Stimulated activated CD8-positive, alpha-beta memory T cell treated with anti-CD3 and anti-CD28 coated beads, Interleukin-4, amount 100 ng/mL, for 1 hour (primary cell): ENCODE measurements at places on chromosomes 11 and 22.

DNA sequence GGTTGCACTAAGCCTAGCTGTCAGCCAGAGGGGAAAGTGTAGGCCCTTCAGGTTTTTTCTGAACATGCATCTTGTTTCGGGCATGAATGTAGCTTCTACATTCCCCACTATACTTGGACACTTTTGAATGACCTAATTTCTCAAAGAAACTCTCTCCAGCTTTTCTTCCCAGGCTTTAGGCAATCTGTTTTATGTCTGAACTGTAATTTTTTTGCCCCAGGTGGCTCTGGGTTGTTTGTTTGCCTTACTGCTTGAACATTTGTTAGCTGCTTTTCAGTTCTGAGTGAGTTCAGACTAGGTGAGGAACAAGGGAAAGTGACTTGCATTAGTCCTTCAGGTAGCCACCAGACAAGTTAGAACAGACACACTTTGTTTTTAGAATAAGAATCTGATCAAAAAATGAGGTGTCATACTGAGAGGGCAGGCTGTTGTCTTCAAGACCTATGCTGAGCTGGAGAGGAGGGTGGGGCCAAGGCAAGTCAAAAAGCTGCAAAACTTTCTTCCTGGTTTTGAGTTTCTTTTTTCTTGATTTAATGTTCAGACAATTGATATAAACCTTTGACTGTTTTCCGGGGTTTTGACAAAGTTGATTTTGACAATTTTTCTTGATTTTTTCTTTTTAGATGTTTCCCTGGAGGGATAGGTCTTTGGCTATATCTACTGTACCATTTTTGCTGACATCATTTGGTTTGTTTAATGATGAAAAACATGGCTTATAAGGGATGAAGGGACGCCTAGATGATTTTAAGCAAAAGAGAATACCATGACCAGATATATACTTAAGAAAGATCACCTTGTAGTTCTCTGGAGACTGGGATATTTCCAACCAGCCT is 182.8 kb downstream of the WNT11 start:
- no peak for DNase-seq

DNA sequence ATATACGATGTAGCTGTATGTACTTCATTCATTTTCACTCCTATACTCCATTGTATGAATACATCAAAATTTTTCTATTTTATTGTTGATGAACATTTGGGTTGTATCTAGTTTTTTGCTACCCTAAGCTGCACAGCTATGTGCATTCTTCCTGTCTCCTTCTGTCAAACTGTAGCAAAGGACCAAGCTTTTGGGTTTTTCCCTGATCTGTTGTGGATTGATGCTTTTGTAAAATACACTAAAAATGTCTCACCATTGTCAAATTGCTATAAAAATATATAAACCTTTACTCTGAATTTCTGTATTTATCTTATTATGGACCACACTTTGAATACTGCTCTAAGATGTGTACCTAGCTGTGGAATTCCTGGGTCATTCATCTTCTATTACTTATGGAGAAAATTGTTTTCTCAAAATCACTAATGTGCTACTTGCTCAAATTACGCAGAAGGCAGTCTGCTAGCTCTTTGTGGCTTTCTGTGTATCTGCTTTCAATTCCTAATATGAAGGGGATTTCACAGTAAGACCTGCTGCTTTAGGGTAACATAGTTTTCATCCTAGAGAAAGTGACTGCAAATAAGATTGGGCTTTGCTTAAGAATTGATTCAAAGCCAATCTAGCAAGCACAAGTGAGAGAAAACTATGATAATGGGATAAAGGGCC is 123.4 kb downstream of the CYP2R1 start:
- no peak for DNase-seq

GRCh38 chr11:10322401-10322800 is 17.5 kb downstream of the ADM start:
- DNase-seq = no peak

- no peak for DNase-seq
Observed at GRCh38 chr11:72430741-72431570, 3.4 kb downstream of the CLPB start.

- no peak for DNase-seq
Observed at GRCh38 chr11:57483562-57483918, 23.2 kb downstream of the RTN4RL2 start.

GRCh38 chr11:59558270-59558643 is 46.9 kb downstream of the OR4D9 start:
- no peak for DNase-seq

- no peak for DNase-seq
Observed at GRCh38 chr22:18987765-18988164, 51.7 kb upstream of the PRODH start.

DNA sequence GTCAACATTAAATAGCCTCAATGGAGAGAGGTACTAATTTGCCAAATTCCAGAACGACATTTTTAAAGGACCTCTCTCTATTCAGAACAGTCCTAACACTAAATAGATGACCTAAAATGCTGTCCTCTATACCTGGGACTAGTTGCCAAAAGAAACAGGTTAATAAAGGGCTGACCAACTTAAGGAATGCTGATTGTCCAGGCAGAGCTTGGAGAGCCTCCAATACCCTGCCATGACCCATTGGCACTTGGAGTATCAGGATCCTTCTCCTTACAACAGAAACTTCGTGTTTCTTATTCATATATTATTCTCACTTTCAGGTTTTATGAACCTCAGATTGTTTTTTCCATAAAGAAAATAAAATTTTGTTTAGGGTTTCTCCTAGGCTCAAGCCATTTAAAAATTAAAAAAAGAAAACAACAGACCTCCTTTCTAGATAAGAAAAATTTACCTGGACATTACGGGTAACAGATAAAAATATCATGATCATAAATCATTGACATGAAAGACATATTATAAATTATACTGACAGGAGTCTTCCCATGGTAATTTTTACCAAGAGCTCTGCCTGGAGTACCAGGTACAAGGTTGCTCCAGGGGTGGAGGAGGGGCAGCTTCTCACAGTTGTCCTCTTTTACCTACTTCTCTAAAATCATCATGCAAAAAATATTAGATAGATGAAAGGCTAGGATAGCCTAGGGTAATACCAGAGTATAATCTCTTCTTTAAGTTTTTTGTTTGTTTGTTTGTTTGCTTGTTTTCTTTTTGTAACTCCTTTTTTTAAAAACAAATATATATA is 2.0 kb downstream of the LRRC4C start:
- no peak for DNase-seq

DNA sequence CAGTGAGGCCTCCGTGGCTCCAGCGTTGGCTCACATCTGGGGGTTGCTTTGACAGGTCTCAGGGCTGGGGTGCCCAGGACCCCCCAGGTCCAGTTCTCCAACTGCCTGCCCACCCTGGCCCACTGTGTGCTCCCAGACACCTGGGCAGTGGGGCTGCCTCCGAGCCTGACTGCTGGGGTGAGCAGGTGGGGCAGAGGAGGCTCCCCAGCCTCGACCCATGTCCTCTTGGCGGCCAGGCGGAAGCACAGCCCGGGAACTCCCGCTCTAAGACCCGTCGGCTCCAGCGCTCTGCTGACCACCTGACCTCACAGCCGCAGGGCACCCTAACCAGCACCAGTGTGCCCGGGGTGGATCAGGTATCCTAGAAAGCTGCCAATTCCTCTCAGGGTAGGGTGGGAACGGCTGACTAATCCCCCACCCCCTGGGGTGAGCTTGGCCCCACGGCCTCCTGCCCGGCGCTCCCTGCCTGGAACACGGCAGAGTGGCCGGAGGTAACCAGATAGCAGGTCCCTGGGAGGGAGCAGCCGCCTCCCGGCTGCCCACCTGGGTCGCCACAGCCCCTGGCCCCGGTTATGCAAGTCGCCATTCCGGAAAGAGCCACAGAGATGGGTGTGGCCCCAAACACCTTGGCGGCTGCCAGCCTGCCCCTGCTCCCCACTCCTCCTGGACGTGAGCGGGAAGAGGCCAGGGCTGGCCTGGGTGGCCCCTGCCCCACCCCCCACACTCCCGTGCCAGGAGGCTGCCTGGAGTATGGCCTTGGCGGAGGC is 19.2 kb upstream of the MUC5B start:
- DNase-seq = no peak

DNA sequence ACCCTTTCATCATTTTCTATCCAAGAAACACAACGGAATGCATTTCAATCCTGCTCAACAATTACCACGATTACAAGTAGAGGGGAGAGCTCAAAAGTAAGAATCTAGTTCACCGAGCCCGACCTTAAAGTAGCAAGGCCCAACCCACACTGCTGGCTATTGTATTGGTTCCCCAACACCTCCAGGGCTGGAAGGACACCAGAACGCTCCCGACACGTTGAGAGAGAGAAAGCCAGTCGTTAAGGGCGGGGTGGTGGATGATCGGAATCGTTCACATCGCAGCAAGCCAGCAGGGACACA is 690 bp downstream of the CKAP5 start:
- DNase-seq = no peak

DNA sequence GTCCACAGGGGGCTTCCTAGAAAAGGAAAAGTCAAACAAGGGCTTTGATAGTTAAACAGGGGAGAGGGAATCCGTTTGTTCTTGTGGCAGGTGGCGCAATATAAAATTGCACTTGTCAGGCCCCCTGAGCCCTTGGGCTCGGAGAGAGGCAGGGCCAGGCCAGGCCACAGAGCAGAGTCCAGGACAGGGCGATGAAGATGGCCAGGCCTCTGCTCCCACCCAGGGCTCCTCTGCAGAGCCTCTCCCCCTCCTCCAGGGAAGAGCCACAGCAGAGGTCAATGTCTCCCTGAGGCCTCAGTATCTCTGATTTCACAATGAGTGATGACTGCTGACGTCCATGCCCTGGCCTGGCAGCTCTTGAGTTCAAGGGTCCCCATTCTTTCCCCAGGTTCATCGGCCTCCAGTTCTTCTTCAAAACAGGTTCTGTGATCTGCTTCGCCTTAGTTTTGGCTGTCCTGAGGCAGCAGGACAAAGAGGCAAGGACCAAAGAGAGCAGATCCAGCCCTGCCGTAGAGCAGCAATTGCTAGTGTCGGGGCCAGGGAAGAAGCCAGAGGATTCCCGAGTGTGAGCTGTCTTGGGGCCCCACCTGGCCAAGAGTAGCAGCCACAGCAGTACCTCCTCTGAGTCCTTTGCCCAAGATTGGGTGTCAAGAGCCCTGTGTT is 36.4 kb upstream of the TPBGL start:
- no peak for DNase-seq

GRCh38 chr22:30809086-30809485 is 114.4 kb downstream of the OSBP2 start:
- DNase-seq = no peak

- no peak for DNase-seq
Observed at GRCh38 chr22:44705022-44705297, 3.0 kb downstream of the PRR5 start.

DNA sequence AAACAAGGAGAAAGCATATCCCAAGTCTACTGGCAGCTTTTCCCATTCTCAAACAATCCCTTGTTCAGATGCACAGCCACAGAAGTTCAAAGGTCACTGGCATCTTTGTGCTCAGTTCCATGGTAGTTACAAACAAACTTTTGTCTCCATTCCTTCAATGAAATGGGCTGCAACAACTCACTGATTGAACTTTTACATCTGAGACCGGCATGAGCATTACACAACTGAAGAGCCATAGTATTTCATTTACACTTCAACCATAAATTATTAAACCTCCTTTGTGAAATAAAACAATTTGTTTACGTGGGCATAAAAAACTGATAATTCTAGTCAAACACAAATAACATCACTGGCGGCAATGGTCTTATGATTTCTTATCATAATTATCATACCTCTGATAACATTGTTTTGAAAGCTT is 67.8 kb upstream of the ARHGAP32 start:
- no peak for DNase-seq

- DNase-seq = no peak
Observed at GRCh38 chr11:111231836-111232235, 13.7 kb upstream of the POU2AF2 start.

DNA sequence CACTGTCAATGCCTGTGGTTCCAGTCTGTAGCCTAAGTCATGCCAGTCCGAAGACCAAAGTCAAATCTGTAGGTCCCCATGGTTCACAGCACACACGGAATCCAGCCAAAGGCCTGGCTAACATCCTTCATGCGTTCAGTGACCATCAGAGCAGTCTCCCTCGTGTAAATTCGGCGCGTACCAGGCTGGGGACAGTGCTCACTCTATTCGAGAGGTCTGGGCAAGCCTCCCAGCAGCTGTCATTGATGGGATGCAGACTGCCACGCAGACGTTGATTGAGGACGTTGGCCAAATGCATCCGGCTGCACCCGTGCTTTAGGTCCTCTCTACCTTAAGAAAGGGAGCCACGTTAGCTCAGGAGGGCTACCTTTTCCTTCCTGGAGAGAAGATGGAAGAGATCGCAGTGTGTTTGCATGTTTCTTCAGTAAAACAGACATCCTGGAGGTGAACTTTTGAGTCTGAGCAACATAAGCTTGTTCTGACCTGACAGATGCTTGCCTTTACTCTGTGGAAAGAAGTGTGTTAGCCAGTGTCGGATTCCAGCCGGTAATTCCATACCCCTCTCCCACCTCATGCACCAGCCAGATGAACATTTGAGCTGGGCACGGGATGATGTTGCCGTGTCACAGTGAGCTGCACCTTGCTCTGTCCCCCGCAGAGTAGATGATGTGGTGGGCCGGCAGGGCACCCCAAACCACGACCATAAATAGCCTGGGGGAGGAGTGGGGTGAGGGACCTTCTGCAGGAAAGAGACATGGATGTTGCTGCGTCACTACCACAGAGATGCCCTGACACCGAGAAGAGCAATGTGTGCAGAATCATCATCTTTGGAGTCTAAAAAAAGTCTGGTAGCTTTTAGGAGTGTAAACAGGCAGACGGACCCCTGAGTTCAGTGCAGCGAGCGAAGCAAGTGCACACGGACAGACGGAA is 12.2 kb downstream of the CTTN start:
- DNase-seq = no peak

DNA sequence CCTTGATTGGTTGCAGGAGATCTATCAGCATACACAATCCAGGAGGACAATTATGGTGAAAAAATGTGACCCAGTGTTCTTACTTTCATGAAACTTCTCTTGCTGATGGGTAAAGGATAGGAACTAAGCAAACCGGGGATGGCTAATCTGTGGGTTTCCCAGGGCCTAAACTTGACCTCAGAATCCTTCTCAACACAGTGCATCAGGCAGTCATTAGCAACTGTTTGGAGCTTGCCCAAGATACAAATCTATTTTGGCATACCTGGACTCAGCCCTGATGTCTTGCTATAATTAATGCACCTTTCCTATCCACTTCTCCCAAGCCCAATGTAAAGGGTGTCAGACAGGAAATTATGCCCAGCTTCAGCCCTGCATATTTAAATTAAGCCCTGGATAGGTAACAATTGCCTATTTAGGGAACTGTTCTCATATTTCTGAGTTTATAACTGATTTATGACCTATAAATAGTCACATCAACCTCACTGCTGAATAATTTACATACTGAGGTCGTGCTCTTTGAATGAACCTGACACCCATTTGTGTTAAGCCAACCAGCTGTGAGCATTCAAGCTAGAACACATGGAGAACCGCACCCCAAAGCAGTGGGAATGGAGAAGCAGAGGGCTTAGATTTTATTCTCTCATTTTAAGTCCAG is 9.2 kb upstream of the PHF21A start:
- no peak for DNase-seq

- DNase-seq = no peak
Observed at GRCh38 chr22:50045211-50046018, 12.7 kb downstream of the TTLL8 start.

GRCh38 chr11:45484326-45484883 is 181.0 kb downstream of the CHST1 start:
- no peak for DNase-seq
